CD4-positive, alpha-beta T cell treated with Interleukin-15 for 1 hour (primary cell): ENCODE measurements at places on chromosomes 3 and 15.

GRCh38 chr3:102207151-102207571 is 227.7 kb upstream of the ZPLD1 start:
- DNase-seq = no peak

- DNase-seq = no peak
Observed at GRCh38 chr15:33048255-33048654, 146.3 kb downstream of the FMN1 start.

DNA sequence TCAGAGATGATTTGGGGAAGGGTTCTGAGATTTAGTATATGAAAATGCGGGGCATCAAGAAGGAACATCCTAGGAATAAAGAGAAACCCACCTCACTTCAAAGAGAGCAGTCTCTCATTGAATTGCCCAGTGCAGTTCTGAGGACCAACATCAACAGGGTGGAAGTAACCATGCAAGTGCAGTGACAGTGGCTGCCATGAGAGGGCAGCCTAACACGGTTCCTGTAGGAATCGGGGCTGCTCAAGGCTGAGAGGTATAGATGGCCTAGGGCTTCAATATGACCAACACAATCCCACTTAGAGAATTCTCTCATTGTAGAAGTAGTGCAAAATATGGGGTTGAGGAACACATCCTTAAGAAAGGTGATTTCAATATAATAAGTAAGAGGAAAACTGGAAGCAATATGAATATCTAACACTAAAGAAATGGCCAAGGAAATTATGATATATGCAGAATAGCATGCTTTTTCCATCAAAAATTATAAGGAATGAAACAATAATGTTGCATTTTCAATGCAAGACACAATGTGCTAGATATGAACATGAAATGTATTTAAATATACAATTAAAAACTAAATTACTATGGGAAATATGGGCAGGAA is 51.1 kb upstream of the ARRDC4 start:
- peak; percentile 57 for DNase-seq

GRCh38 chr15:101308604-101309435 is 13.8 kb upstream of the SNRPA1 start:
- no peak for DNase-seq

DNA sequence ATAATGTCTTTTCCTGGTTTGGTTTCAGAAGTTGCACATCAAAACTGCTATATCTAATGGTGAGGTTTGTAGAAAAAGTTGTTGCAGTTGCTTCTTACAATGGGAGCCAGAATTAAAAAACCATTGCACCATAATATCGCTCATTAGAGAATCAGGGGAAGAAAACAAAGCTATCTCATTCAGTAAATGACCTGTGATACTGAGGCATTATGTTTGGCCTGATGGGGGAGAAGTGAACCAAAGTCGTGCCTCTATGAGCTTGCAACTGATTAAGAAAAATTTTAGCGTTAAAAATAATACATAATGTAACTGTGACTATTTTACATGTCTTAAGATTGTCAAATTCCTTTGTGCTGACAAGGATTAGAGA is 60.2 kb upstream of the ARHGEF26 start:
- DNase-seq = no peak

GRCh38 chr3:126659915-126660886 is 5.3 kb upstream of the TXNRD3 start:
- no peak for DNase-seq

GRCh38 chr3:156211583-156211982 is 91.2 kb downstream of the KCNAB1 start:
- DNase-seq = no peak

GRCh38 chr3:13359916-13360315 is 60.2 kb downstream of the NUP210 start:
- no peak for DNase-seq

- DNase-seq = no peak
Observed at GRCh38 chr3:168624195-168624594, 528.5 kb upstream of the GOLIM4 start.

DNA sequence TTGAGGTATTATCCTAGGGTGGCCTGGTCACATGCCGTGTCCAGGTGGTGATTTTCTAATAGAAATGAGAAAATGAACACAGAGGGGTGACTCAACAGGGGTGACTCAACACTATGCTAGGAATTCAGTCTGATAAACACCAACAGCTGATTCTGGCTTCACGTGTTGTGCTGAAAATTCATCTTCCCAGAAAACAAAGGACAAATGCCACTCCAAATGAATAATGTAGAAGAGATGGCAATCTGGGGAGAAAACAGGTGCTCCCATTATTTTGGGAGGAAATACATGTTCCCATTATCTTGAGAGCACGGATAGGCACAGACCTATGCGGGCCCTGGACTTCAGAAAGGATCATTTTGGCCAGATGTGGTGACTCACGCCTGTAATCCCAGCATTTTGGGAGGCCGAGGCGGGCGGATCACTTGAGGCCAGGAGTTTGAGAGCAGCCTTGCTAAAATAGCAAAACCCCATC is 101.2 kb upstream of the MEX3B start:
- no peak for DNase-seq

- no peak for DNase-seq
Observed at GRCh38 chr15:49135342-49135857, 20.0 kb downstream of the COPS2 start.

GRCh38 chr3:89560568-89560967 is 453.1 kb downstream of the EPHA3 start:
- no peak for DNase-seq

- peak; percentile 91 for DNase-seq
Observed at GRCh38 chr3:121545574-121546455, at the start of gene POLQ. POLQ (minus strand) TSS chr3:121545988; CDS start chr3:121545877, 111 bp downstream.
